Testis (tissue), 5 donors: ENCODE measurements at places on chromosomes 1 and 21.

DNA sequence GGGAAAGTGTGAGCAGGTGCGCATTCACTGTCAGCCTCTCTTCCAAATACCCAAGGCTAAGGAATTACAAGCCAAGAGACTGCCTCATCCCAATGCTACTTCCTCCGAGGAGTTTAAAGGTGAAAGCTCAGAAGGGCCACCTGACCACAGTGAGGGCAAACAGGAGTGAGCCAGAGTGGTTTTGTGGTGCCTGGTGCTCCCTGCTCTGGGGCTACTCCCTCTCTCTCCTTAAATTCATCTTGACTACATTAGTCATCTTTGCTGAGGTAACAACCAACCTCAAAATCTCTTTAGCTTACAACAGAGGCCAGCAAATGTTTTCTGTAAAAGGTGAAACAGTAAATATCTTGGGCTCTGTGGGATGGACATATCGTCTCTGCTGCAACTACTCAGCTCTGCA is 14.2 kb upstream of the ZBTB8A start:
- DNase-seq = no peak

GRCh38 chr1:164137273-164137925 is 421.6 kb upstream of the PBX1 start:
- DNase-seq = no peak

GRCh38 chr21:44455524-44456213 is 359 bp downstream of the LRRC3 start:
- DNase-seq = peak; percentile 57

GRCh38 chr1:159188375-159188788 is 16.3 kb upstream of the ACKR1 start:
- DNase-seq = peak; percentile 75

- DNase-seq = no peak
These were observed 563.8 kb downstream of the NUF2 start for GRCh38 chr1:163885510-163885909.

DNA sequence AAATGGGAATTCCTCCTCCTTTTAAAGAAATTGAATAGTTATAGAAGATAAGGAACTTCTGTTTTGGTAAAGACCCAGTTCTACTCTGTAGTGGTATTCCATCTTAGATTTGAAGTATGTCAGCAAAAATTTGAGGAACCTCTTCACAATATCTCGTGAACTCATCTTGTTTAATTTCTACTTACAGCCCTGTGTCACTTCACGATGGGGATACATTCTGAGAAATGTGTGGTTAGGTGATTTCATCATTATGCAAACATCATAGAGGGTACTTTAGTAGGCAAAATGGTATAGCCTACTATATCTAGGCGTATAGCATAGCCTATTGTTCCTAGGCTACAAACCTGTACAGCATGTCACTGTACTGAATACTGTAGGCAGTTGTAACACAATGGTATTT is 36.0 kb downstream of the ALG6 start:
- DNase-seq = no peak

DNA sequence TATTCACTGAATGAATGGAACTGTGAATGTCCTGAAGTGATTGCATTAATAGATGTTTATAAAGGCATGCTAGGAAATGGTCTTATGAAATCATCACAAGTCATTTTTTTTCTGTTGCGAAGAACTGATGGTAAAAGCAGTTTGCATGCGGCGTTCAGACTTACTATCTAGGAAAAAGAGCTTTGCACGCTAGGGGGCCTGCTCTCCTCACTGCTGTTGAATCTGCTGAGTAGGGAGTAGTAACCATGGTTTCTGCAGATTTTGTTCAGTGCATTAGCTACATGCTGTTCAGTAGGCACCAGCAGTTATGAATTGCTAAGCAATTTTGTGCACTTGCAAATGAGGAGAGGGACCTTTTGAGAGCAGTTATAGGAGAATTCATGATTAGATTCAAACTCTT is 57.9 kb downstream of the CENPF start:
- DNase-seq = peak; percentile 86

GRCh38 chr1:61670445-61670844 is 54.5 kb downstream of the TM2D1 start:
- no peak for DNase-seq
